ENCODE measurements at places on chromosomes 3 and 15.

GRCh38 chr3:53260286-53260785 lies 4.5 kb upstream of the TKT start:
- DNase-seq, result no peak

DNA sequence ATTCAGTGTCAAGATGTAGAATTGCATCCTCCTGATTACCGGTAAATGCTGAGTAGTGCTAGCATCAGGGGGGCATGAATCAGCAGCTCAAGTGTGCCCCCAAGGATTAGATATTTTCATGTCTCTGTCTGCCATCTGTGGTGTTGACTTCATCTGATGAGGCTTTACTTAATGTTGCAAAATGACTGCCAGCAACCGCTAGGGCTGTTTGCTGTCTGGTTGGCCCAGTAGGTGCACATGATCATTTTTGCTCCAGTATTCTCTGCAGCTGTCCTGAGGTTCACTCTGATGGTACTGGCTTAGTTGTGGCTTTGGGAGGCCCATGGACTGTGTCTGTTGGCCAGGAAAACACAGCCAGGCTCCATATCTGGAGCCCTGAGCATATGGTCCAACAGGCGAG lies 316.4 kb downstream of the SOX2 start:
- no peak for DNase-seq

DNA sequence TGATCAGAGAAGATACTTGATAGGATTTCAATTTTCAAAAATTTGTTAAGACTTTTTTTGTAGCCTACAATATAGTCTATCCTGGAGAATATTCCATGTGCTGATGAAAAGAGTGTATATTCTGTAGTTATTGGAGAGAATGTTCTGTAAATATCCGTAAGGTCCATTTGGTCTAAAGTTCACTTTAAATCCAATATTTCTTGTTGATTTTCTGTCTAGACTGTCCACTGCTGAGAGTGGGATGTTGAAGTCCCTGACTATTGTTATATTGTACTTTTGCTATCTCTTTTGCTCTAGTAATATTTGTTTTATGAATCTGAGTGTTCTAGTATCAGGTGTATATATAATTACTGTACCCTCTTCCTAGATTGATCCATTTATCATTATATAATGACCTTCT lies 406.2 kb upstream of the CNTN4 start:
- no peak for DNase-seq

GRCh38 chr15:50248994-50249582 lies 16.4 kb downstream of the HDC start:
- no peak for DNase-seq

DNA sequence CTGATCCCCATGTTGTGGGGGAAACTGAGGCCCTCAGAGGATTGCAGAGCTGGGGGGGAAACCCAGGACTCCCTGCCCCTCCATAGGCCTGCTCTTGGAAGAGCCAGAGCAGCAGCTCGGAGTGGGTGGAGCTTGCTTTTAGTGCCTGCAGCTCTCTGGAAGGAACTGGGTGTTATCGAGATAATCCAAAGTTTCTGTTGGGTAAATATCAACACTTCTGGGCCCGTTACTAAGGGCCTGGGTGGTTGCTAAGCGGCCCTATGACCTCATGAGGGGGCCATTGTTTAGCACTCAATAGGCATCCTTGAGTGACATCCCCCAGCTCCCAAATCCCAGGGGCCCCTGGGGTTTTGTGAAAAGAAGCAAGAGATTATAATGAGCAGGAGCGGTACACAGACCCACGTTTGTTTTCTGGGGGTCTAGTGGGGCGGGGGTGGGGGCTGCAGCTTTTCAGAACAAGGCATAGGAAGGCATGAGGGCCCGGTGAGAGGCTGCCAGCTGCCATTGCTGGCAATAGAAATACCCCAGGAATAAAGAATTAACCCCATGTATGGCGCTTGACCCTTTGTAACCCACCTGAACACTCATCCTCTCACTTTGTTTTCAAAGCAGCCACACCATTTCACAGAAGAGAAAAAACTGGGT lies 48.3 kb upstream of the ATP2B2 start:
- no peak for DNase-seq

- DNase-seq, result no peak
Measured at GRCh38 chr15:36415643-36416042, 163.8 kb upstream of the CDIN1 start.

DNA sequence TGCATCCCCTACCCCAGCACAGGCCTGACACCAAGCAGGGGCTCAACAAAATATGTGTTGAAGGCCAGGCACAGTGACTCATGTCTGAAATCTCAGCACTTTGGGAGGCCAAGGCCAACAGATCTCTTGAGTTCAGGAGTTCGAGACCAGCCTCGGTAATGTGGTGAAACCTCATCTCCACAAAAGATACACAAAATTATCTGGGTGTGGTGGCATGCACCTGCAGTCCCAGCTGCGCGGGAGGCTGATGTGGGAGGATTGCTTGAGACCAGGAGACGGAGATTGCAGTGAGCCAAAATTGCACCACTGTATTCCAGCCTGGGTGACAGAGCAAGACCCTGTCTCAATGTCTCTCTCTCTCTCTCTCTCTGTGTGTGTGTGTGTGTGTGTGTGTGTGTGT lies 30.7 kb upstream of the CYP11A1 start:
- no peak for DNase-seq

GRCh38 chr15:33026614-33027013 lies 167.9 kb downstream of the FMN1 start:
- DNase-seq, result no peak

GRCh38 chr15:92463826-92464225 lies 70.1 kb downstream of the ST8SIA2 start:
- no peak for DNase-seq

DNA sequence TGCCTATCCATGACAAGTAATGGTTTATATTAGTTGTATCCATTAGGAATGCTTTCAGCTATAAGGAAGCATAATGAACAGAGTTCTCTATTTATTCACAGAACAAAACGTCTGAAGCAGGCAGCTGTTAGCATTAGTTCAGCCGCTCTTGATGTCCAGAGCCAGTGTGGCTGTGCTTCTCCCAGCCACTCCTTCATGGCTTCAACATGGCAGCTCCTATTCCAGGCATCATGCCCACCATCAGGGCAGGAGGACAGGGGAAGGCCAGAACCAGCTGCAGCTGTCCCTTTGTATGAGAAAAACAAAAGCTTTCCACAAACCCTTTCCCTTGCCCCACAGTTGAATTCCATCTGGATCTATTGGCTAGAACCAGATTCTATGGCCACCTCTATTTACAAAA lies 12.9 kb upstream of the SNRK start:
- no peak for DNase-seq

- DNase-seq, result no peak
Measured at GRCh38 chr15:27458345-27459084, 487.5 kb downstream of the GABRG3 start.

DNA sequence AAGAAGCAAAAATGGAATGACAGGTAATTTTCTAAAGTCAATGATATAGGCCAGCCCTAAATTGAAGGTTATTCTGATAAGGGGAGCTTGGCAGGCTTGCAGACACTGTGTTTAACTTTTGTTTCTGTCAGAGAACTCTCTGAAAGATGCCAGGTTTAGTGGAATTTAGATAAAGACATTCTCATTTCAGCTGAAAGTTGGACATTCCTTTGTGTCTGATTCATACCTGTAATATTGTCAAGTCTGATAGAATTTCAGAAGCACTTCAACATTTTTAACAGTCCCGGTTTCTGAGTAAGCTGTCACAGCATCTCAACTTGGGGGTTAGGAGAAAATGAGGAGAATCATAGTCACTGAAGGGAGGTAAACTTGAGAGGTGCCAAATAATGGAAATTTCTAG lies 84.0 kb downstream of the DIPK2A start:
- no peak for DNase-seq

GRCh38 chr3:129224984-129225393 lies 24.4 kb upstream of the COPG1 start:
- DNase-seq, result peak; percentile 39

DNA sequence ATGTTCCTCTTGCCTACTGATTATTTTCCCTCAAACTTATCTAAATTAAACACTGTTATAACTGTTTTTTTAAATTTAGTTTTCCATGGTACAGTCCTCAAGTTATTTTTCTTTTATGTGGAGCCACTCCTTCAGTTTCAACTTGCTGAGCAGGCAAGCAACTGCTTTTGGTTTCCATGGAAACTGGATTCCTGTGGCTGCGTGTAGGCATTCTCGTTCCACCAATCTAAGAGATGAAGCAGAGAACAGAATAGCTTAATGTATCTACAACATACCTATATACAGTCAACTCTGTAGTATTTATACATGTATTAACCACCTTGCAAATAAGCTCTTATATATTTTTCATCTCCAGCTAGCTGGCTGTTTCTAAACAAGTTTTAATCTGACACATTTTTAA lies 25.8 kb upstream of the ANXA2 start:
- DNase-seq, result no peak

DNA sequence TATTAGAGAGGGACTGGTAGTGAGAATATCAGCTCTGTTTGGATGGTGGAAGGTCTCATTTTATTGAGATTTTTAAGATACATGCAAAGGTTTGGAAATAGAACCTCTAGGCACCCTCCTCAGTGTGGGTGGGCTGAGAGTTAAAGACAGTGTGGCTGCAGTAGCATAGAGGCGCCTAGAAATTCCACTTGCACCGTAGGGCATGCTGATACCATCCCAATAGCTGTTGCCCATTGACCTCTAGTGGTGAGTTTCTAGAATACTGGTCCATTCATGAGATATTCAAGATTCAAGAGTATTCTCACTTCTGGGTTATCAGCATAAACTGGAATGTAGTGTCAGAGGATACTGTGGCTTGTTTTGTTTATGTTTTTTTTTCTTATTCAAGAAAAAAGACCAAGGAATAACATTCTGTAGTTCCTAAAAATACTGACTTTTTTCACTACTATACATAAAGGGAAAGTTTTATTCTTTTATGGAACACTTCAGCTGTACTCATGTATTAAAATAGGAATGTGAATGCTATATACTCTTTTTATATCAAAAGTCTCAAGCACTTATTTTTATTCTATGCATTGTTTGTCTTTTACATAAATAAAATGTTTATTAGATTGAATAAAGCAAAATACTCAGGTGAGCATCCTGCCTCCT lies 87.2 kb downstream of the TGFBR2 start:
- DNase-seq, result peak; percentile 59

GRCh38 chr15:66936861-66937582 lies 128.4 kb upstream of the SMAD3 start:
- no peak for DNase-seq

GRCh38 chr15:39657181-39657580 lies 76.3 kb downstream of the THBS1 start:
- DNase-seq, result no peak

GRCh38 chr3:45705839-45706808 lies 16.9 kb downstream of the SACM1L start:
- no peak for DNase-seq

DNA sequence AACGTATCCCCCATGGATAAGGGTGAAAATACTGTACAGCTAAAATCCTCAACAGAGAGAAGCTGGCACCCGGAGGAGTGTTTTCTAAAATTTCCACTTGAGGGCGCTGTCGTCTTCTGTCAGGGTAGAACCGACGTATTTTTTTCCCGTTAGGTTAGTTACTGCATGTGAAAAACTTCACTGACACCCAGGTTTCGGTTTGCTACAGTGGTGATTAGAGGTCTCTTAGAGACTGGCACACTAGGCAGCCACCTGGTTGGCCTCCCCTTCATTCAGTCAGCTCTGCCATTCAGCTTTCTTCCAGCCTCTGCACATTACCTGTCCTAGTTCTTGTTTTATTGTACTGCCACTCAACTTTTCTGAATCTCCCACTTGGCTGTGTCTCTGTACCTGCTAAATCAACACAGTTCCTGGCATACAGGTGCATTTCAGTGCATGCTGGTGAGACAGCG lies 18.4 kb downstream of the CCK start:
- peak; percentile 63 for DNase-seq

DNA sequence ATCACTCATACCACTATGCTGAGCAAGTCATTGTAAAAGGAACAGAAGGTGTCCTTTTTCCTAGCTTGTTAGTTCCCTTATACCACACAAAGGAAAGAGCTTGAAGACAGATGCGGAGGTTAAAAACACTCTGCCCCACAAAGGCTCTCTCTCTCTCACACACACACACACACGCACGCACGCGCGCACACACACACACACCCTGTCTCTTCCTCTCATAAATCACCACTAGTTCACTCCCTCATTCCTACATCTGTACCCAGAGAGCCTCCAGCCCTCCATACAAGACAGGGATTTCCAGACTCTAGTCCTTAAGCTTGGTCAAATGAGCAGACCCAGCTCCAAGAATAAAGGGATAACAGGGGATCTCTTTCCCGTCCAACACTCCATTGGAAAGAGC lies 120.1 kb upstream of the THBS1 start:
- DNase-seq, result no peak

DNA sequence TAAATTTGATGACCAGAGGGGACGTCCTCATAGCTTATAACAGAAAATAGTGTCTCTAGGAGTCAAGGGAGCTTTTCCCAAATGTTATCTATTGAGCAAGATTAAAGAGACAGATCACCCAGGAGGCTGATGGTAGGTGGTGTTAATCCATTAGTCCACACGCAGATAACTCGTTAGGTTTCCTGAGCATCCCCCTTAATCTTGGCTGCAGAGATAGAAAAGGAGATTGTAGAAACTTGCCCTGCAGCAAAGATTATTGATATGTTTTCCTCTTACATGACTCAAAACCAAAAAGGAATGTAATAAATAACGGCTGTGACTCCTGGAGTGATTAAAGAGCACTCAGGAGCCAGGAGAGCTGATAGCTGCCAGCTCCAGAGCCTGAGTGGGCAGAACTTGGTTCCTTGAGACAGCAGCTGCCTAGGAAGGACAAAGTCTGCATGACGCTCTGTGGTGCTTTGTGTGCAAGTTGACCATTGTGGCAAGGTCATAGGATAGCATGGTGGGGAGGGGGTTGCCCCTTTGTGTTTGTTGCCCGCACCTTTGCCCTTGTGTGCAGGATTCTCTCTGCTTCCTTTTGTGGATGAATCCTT lies 234.8 kb downstream of the PTPRG start:
- no peak for DNase-seq

- DNase-seq, result no peak
Measured at GRCh38 chr15:88262064-88262463, 5.5 kb upstream of the NTRK3 start.

- no peak for DNase-seq
Measured at GRCh38 chr3:74066456-74066855, 441.7 kb upstream of the PDZRN3 start.

DNA sequence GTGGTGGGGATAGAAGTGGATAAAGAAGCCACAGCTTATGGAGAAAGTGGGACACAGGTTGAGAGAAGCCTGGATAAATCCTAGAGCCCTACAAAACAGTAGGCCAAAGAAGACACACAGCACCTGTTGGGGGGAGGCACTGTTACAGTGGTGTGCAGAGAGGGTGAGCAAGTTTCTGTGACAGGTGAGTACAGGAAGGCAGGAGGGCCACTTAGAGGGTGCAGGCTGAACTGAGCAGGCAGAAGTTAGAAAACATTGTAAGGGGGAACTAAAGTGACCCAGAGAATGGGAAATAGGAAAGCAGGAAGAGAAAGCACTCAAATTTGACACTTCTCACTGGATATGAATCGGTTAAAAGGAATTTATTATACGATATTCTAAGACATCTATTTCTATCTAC lies 146.1 kb upstream of the TMCO5A start:
- DNase-seq, result no peak

DNA sequence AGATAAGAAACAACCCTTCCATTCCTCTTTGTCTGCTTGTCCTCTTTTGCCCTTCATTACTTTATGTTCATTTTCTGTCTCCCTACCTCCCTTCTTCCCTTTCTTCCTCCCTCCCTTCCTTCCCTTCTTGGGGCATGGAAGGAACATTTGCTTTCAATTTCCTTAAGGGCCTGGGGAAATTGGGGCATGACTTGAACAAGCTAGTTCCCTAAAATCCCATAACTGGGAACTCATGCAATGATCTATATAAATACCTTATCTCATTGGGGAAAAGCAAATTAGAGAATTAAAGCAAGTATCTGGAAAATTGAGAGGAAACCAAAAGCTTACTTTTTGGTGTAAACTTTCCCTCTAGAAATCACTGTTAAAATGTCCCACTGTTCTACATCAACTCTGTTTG lies 35.7 kb downstream of the BOC start:
- DNase-seq, result no peak
